ENCODE measurements at places on chromosomes 13 and 19.

DNA sequence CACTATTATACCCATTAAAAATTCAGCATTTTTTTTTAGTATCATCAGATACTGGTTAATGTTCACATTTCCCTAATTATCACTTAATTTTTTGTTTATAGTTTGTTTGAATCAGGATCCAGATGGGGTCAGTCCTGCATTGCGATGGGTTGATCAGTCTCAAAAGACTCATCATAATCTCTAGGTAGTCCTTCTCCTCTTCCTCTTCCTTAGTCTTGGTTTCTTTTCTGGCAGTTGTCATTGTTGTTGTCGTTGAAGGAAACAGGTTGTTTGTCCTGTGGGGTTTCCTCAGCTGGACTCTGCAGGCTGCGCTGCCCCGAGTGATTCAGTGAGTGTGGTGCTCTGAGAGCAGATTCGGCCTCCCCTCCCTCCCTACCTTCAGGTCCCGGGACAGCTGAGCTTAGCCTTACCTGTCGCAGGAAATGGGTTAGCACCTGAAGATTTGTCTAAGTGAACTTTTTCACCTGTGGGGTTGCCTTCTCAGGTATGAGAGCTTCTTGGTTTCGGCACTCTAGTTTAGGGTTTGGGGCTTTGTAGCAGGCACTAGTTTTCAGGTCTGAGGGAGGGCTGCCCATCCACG, 34.1 kb downstream of the NFIX start:
- no peak for DNase-seq

- DNase-seq = peak; percentile 82
Measured at GRCh38 chr19:36771261-36772231, 1.1 kb downstream of the ZNF850 start.

DNA sequence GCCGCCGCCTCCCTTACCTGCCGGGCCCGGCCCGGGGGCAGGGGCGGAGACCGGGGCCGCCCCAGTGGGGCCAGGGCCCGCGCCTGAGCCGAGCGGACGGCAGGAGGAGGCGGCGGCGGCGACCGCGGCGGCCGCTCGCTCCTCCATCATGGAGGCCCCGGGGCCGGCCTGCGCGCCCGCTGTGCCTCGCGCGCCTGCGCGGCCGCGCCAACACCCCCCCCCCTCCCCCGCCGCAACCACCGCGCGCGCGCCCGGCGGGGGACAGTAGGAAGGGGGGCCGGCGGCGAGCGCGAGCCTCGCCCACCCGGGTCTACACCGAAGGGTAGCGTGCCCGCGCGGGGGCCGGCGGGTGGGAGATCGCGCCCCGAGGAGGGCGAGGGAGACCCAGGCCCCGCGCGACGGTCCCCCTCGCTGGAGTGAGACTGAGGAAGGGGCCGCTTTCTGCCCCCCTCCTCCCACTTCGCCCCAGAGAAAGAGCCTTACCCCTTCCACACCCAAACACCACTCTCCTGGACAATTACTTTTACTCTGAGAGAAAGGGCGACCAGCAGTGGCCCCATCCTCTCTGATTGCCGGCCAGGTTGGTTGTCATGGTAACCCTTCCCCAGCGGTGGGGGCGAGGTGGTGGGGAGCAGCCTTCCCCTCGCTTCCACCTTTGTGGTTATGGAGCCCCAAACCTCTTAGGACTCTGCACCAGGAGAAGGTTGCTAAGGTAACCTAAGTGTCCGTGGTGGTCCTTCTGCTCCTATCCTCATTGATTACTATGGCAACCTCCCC, at the start of gene STRN4:
Gene STRN4, minus strand, starts transcription at position 170 of the 777 bp plus-strand sequence. Its CDS starts 20 bp downstream, at position 150.
- peak; percentile 42 for DNase-seq

DNA sequence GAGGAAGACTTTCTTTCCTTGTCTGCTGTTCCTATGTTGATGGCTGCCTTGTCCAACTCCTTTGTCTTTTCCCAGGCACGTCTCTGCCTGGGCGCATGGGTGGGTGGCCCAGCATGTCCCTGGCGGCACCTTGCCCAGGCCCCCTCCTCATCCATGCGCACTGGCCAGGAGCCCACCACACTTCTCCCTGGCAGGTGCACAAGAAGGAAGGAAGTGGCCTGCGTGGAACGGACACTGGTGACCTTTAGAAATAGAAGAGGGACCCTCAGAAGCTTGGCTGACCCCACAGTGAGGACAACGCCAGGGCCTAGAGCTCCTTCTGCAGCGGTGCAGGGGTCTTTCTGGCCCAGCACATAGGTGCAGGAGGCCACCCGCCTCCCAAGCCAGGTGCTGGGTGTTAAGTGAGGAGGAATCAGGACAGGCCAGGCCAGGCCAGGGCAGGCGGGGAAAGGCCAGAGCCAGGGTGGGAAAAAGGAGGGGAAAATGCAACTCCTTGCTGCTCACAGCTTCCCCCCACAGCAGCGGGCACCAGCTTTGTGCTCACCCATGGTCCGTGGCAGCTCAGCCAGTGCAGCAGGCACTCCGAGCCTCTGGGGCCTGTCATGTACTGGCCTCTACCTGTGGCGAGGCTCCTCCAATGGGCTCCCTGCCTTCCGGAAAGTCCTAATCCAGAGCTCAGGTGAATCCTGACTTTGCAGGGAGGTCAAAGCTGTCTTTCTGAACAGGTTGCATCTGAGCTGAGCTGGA, 104.0 kb downstream of the SOX1 start:
- no peak for DNase-seq

DNA sequence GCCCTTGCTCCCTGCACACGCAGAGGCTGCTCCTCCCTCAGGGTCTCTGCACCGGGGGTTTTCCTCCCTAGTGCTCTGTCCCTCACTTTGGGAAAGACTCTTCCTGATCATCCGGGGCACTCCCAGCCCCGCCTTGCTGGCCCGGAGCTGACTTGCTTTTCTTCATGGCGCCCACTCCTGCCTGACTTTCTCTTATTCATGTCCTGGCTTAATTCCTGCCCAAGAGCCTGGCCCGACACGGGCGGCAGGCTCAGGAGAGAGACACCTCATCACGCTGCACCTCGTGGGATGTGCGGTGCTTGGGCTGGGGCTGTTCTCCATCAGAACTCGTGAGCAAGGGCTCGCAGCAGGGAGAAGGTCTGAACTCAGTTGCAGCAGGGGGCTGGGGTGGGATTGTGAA, 11.8 kb upstream of the PLA2G4C start:
- no peak for DNase-seq

DNA sequence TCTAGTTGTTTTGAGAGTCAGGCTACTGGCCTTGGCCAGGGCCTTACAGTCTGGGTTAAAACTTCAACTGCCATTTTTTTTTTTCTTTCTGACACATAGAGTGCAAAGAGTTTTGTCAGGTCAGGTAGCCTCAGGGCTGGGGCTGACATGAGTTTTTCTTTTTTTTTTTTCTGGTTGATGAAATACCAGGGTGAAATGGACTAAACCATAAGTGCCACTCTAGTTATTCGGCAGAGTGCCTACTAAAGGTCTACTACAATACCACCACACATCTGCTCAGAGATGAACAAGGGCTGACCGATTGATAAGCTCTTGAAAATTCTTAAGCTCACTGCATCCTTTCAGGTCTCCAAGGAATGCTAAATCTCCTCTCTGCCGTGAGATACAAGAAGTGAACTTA, 4.4 kb upstream of the ZNF320 start:
- no peak for DNase-seq

- no peak for DNase-seq
Measured at GRCh38 chr19:39359026-39359425, 16.8 kb downstream of the SAMD4B start.

GRCh38 chr13:50932091-50932490, 22.5 kb downstream of the RNASEH2B start:
- DNase-seq = no peak

- no peak for DNase-seq
Measured at GRCh38 chr19:46844067-46844489, 6.6 kb downstream of the AP2S1 start.

DNA sequence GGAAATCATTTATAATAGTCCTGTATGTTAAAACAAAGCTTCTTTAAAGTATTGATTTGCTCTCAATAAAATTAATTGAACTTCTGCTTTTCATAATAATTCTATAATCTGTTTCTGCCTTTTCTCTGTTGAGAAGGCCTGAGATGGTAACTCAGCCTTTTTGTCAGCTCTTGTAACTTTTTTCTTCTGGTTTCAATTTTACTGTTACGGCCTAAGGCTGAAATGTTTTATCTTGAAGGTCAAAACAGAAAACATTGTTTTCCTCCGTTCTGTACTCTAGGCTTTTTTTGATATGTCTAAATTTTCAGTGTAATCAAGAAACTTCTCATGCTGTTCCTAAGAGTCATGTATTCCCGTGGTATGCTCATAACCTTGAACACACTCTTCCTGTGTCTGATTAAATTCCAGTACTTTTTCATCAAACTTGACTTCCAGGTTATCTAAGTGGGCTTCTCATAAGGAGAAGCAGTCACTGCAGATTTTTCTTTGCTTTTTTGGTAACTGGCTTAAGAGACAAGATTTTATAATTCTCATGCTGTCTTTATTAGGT, 7.6 kb upstream of the NAXD start:
- no peak for DNase-seq

DNA sequence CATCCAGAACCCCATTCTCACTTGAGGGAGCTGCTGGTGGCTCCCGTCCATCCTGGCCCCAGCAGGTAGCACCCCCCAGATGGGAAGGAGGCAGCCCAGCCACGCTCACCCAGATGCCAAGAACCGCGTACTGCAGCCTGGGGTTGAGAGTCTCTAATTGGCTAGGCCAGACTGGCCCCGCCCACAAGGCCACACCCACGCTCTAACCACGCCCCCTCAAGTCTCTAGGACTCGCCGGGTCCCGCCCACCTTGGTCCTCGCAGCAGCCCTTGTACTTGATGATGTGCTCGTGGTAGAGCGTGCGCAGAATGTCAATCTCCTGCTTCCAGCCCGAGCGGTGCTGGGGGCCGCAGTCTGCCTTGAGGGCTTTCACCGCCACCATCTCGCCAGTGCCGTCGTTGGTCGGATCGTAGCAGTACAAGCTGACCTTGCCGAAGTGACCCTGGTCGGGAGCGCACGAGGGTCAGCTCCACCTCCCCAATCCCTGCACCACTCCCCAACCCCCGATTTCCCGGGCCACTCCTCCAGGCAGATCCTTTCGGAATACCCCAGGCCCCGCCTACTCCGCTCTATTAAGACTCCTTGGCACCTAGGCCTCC, 14.5 kb upstream of the ICAM3 start:
- DNase-seq = no peak
